ENCODE measurements at places on chromosomes 1 and 21. TPM values are rescaled to one million over a fixed set of nuclear protein-coding genes. Genes with fewer than 3 reads are reported as not detected.
A peak's percentile ranks its signal among the peaks of the same experiment; 100 is the strongest.

- no peak overlapping the region for H3K27ac ChIP-seq
- peaks cover 6% of the 10 kb centered on the region for H3K4me1 ChIP-seq
- H3K4me3 ChIP-seq = no peak overlapping the region
- DNase-seq = no peak
Observed at GRCh38 chr1:63779338-63780211, 5.8 kb downstream of the ROR1 start.

- DNase-seq = no peak
- no peaks in the 10 kb centered on the region for H3K36me3 ChIP-seq
- H3K27me3 ChIP-seq = no peaks in the 10 kb centered on the region
- H3K4me1 ChIP-seq = no peaks in the 10 kb centered on the region
Observed at GRCh38 chr1:63545780-63546179, 22.5 kb downstream of the EFCAB7 start.

GRCh38 chr1:21525340-21525717 lies 16.1 kb downstream of the ALPL start:
- peaks cover 8% of the 10 kb centered on the region for H3K4me1 ChIP-seq
- H3K27ac ChIP-seq = no peak overlapping the region
- DNase-seq = no peak
- no peaks in the 10 kb centered on the region for H3K36me3 ChIP-seq
- H3K27me3 ChIP-seq = peaks cover 14% of the 10 kb centered on the region

GRCh38 chr1:53625766-53626520 lies 113.0 kb downstream of the GLIS1 start:
- H3K4me3 ChIP-seq = no peak overlapping the region
- no peaks in the 10 kb centered on the region for H3K4me1 ChIP-seq
- no peak for DNase-seq
- no peak overlapping the region for H3K27ac ChIP-seq
- no peaks in the 10 kb centered on the region for H3K36me3 ChIP-seq
- H3K27me3 ChIP-seq = no peaks in the 10 kb centered on the region

DNA sequence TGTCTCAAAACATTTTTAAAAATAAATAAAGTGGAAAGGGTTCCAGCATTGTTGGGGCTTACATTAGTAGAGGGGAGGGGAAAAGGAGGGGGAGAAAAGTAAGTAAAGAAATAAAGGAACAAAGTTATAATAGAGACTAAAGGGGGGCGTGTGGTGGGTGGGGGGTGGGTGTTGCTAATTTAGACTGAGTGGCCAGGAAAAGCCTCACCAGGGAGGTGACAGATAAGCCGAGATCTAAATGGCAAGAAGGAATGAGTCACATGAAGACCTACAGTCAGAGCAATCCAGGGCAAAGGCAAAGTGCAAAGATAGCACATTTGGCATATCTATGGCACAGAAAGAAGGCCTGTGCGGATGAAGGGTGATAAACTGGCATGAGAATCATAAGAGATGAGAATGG lies 7.5 kb downstream of the MPL start:
- no peaks in the 10 kb centered on the region for H3K4me1 ChIP-seq
- DNase-seq = no peak
- no peak overlapping the region for H3K27ac ChIP-seq
- no peak overlapping the region for H3K4me3 ChIP-seq

GRCh38 chr1:119917304-119918055 lies 21.2 kb upstream of the ADAM30 start:
- H3K36me3 ChIP-seq = peaks cover 100% of the 10 kb centered on the region
- H3K27me3 ChIP-seq = no peaks in the 10 kb centered on the region
- no peak overlapping the region for H3K4me3 ChIP-seq
- H3K4me1 ChIP-seq = no peaks in the 10 kb centered on the region
- no peak overlapping the region for H3K27ac ChIP-seq
- no peak for DNase-seq

GRCh38 chr1:20164694-20165202 lies 21.1 kb upstream of the UBXN10 start:
- no peak overlapping the region for H3K27ac ChIP-seq
- no peak overlapping the region for H3K4me3 ChIP-seq
- no peak for DNase-seq
- peaks cover 6% of the 10 kb centered on the region for H3K4me1 ChIP-seq

DNA sequence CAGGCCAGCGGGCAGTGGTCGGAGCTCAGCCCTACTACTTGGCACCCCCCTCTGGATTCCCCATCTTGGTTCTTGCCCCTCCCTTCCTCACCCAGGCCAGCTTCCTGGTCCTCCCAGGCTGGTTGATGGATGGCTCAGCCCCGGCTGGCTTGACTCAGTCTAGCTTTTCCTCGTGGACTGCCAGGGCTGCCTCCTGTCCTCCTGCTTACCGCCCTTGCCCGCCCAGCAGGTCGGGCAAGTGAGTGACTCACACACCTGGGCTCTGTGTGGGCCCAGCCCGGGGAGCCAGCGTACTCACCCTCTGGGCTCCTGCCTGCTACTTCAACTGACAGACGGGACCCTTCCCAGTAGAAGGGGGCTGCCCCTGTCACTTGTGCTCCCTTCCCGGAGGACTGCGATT lies 19.5 kb upstream of the ARHGEF10L start:
- H3K27ac ChIP-seq = no peak overlapping the region
- DNase-seq = no peak
- peaks cover 8% of the 10 kb centered on the region for H3K4me1 ChIP-seq
- no peaks in the 10 kb centered on the region for H3K36me3 ChIP-seq
- no peaks in the 10 kb centered on the region for H3K27me3 ChIP-seq

DNA sequence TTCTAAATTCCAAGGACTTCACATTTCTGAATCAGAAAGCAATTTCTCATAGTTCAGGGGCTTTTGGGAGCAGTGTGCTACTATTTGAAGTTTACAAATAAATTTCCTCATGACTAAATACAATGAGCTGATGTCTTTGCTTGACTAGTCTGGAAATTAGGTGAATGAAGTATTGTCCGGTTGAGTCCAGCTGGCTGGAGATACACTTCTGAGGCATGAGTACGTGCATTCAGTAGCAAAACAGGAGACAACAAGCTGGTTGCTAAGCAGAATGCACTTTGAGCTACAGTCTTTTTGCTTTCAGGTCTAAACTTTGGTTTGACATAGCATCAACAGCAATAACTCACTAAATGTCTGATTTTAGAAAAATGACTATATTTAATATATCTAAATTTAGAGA lies 27.1 kb downstream of the ZNHIT6 start:
- no peak overlapping the region for H3K4me3 ChIP-seq
- no peaks in the 10 kb centered on the region for H3K4me1 ChIP-seq
- no peak for DNase-seq
- peaks cover 24% of the 10 kb centered on the region for H3K36me3 ChIP-seq
- H3K27me3 ChIP-seq = no peaks in the 10 kb centered on the region

- peak overlapping the region; percentile 93 for H3K27ac ChIP-seq
- DNase-seq = peak; percentile 73
- H3K4me1 ChIP-seq = peaks cover 85% of the 10 kb centered on the region
Observed at GRCh38 chr1:111203681-111204200, 3.3 kb upstream of the DENND2D start.

DNA sequence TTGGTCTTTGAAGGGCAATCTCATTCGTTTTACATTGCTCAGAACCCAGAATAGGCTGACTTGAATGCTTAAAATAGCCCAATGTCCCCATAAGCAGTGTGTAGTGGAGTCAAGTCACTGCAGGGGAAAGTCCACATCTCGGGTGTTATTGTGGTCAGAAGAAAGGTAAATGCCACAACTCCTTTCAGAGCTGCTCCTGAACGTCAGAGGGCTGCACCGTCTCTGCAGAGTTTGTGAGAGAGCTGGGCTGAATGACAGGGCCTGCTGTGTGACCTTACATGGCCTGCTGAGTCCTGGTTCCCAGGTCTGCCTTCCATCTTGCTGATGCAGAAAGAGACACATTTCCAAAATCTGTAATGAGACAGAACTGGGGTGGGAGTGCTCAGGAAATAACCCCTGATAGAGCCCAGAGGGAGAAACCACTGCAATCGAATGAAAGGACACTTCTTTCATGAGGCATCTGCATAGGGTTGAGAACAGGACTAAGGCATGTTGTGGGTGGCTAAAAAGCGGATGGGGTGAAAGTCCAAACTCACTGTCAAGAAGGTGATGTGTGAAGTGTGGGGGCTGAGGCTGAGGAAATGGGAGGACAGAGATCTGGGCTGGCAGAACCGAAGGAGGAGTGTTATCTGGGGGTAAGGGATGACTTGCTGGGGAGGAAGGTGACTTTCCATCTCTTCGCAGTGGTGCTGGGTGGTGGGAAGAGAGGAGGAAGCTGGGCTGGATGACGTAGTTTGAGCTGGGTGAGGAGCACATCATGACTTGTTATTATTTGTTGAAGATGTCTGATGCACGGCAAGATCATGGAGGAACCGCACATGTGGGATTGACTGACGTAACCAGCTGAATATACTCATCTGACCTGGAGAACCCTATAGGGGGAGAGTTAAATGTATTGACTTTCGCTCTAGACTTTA lies 33.7 kb downstream of the XCL2 start:
- no peaks in the 10 kb centered on the region for H3K36me3 ChIP-seq
- H3K27me3 ChIP-seq = no peaks in the 10 kb centered on the region
- H3K27ac ChIP-seq = no peak overlapping the region
- peaks cover 34% of the 10 kb centered on the region for H3K4me1 ChIP-seq

DNA sequence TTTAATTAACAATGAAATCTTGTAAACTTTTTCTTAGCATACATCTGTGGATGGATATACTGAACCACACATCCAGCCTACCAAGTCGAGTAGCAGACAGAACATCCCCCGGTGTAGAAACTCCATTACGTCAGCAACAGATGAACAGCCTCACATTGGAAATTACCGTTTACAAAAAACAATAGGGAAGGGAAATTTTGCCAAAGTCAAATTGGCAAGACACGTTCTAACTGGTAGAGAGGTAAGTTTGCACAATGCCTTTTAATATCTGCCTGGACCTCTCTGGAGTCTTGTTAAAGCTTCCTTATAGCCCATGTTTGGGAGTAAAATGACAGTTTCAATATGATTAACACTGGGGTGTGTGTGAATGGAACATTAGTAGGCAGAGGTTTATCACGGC lies 51.4 kb downstream of the MARK1 start:
- no peak overlapping the region for H3K27ac ChIP-seq
- no peak overlapping the region for H3K4me3 ChIP-seq
- H3K4me1 ChIP-seq = no peaks in the 10 kb centered on the region

- H3K27ac ChIP-seq = no peak overlapping the region
- DNase-seq = no peak
- H3K36me3 ChIP-seq = no peaks in the 10 kb centered on the region
Observed at GRCh38 chr1:15299806-15300205, 52.8 kb downstream of the FHAD1 start.

GRCh38 chr1:194273660-194274059 lies 1087.2 kb upstream of the B3GALT2 start:
- no peaks in the 10 kb centered on the region for H3K36me3 ChIP-seq
- H3K27me3 ChIP-seq = no peaks in the 10 kb centered on the region
- no peak overlapping the region for H3K27ac ChIP-seq
- no peaks in the 10 kb centered on the region for H3K4me1 ChIP-seq

DNA sequence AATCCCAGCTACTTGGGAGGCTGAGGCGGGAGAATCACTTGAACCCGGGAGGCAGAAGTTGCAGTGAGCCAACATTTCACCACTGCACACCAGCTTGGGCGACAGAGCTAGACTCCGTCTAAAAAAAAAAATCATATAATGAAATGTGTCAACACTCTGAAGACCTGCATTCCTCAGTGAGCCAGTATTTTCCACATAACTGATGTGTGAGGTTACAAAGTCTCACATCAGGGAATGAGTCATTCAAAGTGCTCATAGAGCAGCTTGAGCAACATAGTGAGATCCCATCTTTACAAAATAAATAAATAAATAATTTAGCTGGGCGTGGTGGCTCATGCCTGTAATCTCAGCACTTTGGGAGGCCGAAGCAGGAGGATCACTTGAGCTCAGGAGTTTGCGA lies 65.5 kb downstream of the CASZ1 start:
- H3K4me1 ChIP-seq = no peaks in the 10 kb centered on the region
- no peaks in the 10 kb centered on the region for H3K36me3 ChIP-seq
- H3K27ac ChIP-seq = no peak overlapping the region

GRCh38 chr1:200453553-200453905 lies 43.7 kb upstream of the ZNF281 start:
- H3K36me3 ChIP-seq = no peaks in the 10 kb centered on the region
- DNase-seq = no peak
- H3K4me3 ChIP-seq = no peak overlapping the region
- H3K27me3 ChIP-seq = no peaks in the 10 kb centered on the region

DNA sequence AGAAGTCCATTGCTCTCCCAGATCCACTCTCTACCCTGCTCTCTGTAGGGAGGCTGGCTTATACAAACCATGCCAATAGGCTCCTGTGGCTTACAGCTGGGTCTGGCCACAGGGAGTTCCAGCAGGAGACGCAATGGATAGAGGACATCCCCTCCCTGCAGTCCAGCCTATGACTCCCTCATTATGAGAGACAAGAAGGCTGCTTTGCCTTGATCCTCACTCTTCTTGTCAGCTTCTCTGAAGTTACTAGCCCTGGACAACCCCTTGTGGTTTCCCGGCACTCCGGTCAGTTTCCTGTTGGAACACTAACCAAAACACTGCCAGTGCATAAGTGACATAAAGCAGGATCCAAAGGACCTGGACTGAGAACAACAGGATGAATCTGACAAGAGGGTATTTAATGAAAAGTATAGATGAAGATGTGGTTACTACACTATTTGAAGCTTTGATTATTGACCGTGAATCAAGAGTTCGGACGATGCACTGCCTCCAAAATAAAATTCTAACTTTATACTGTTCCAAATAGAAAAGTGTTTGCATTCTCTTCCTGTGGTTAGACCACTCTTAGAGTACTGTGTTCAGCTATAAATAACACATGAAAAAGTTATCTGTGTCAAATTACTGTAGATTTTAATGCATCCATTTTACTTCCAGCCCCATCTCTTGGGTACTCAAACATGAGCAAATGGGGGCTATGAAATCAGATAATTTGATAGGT lies 32.7 kb upstream of the ZNF326 start:
- no peaks in the 10 kb centered on the region for H3K27me3 ChIP-seq
- no peak overlapping the region for H3K27ac ChIP-seq
- H3K4me3 ChIP-seq = no peak overlapping the region
- H3K36me3 ChIP-seq = no peaks in the 10 kb centered on the region
- DNase-seq = no peak

DNA sequence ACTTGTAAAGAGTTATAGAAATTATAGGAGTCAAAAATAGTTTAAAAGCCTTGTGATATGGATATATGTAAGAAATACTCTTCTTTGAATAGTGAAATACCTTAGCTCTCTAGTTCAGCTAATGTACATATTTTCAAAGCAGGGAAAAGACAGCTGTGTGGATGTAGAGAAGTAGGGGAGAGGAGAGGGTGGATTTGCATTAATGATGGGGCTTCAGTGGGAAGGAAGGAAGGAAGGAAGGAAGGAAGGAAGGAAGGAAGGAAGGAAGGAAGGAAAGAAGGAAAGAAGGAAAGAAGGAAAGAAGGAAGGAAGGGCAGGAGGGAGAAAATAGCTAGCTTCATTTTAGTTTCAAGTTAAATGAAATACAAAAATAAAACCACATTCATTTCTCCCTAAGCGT lies 62.4 kb upstream of the RGS1 start:
- H3K36me3 ChIP-seq = no peaks in the 10 kb centered on the region
- no peak overlapping the region for H3K27ac ChIP-seq
- H3K4me1 ChIP-seq = peaks cover 17% of the 10 kb centered on the region
- no peak overlapping the region for H3K4me3 ChIP-seq

Gene STUM
- polyA plus RNA-seq = not detected

Gene FAM89A
- polyA plus RNA-seq = 4.4 TPM

Gene SLC44A3
- not detected for polyA plus RNA-seq

Gene TLR5
- 58.3 TPM for polyA plus RNA-seq

Gene DNASE2B
- not detected for polyA plus RNA-seq

Gene OLFML3
- not detected for polyA plus RNA-seq

Gene OR10J1
- not detected for polyA plus RNA-seq

Gene PROK1
- polyA plus RNA-seq = not detected
